Ovary (tissue), 10 donors: ENCODE measurements at places on chromosomes 7 and 10. TPM values are rescaled to one million over a fixed set of nuclear protein-coding genes. Genes with fewer than 3 reads are reported as not detected.

Gene CRYGN
- 0.43 TPM for total RNA-seq

Gene AGAP9
- 10.6 TPM for total RNA-seq

Gene CHRM2
- 0.38 TPM for total RNA-seq

DNA sequence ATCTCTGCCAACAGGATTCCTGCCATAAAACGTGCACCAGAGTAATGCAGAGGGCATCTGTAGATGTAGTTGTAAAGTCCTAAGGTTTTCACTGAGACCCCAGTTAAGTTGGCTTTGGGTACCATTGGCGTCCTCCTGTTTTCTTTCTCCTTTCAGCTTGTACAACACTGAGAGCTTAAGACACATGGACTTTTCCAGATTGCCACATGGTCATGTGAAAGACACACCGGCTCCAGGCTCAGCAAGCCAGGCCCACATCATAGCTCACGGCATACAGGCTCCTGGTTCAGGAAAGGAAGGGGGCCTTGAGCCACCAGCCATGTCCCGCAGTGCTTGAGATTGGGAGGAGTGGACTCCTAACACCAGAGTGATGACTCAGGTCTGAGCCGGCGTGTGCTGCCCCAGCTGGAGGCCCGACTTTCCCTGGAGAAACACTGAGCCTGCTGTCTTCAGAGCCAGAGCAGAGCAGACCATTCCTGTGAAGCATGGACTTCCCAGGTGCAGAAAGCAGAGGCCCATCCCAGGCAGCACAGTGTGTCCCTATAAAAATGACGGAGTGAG, 252.7 kb downstream of the PRPF18 start:
- no peak for DNase-seq

GRCh38 chr10:47402641-47403301, 18.7 kb upstream of the ZNF488 start:
- DNase-seq, result peak; percentile 63
